ENCODE measurements at places on chromosomes 12 and 14.

DNA sequence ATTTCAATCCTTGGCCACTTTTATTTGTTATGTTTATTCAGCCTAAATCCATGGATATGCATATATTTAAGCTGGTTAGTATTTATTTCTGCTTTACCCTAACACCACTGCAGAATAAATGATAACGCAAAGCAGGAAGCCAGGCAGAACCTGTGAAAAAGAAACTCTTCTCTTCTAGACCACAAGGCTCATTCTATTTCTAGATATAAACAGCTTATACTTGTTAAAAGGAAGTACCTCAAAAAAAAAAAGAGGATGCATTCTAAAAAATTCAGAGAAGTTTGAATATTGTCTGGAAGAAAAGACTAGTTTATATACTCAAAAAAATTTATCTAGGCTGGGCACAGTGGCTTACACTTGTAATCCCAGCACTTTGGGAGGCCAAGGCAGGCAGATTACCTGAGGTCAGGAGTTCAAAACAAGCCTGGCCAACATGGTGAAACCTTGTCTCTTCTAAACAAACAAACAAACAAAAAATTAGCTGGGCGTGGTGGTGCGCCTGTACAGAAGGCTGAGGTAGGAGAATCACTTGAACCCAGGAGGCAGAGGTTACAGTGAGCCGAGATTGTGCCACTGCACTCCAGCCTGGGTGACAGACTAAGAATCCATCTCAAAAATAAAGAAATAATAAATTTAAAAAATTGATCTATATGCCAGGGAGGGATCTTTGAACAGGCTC, 55.8 kb downstream of the GALNT4 start:
- no peak for DNase-seq

GRCh38 chr14:99774556-99775307, 18.5 kb upstream of the EML1 start:
- no peak for DNase-seq

- DNase-seq, result no peak
Measured at GRCh38 chr12:57471661-57472060, 8.0 kb downstream of the ARHGAP9 start.

DNA sequence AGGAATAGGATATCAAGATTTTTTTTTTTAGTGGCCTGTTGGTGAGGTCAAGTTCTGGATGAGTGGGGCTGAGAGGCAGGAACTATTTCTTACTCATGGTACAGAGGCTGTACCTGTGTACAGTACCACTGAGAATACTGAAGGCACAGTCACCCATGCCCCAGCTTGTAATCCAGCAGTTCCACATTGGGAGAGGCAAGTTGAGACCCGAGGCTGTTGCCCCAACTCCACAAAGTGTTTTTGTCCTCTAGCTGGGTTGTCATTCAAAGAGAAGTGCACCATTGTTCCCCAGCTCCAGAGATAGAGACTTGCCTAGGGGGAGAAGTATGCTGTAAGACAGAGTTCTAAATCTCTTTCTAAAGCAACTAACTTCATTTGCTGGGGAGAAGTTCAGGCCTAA, 38.7 kb downstream of the ARID2 start:
- no peak for DNase-seq

GRCh38 chr12:26891704-26892103, 46.1 kb downstream of the INTS13 start:
- no peak for DNase-seq

DNA sequence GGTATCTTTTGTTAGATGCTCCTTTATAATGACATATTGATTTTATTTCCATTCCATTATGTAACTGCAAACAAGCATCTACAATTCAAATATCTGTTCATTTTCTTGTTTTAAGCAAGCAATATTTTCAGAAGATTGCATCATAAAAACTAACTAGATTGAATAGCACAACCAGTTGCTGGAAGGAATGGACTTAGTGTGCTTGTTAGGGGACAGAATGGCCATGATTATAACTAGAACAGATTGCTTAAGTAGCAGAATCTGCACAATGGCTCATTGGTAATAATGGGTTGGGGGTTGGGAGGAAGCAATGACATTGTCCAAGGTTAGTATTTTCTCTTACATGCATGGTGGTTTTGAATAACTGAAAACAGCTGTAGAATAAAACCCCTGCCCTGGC, 939.5 kb downstream of the SLC16A7 start:
- DNase-seq, result no peak

GRCh38 chr12:82437744-82438143, 79.4 kb downstream of the METTL25 start:
- DNase-seq, result no peak

- DNase-seq, result no peak
Measured at GRCh38 chr12:29041621-29042020, 107.5 kb upstream of the FAR2 start.

- no peak for DNase-seq
Measured at GRCh38 chr14:90393966-90394365, 2.9 kb upstream of the CALM1 start.

GRCh38 chr12:2251526-2252209, 198.9 kb downstream of the CACNA1C start:
- no peak for DNase-seq

DNA sequence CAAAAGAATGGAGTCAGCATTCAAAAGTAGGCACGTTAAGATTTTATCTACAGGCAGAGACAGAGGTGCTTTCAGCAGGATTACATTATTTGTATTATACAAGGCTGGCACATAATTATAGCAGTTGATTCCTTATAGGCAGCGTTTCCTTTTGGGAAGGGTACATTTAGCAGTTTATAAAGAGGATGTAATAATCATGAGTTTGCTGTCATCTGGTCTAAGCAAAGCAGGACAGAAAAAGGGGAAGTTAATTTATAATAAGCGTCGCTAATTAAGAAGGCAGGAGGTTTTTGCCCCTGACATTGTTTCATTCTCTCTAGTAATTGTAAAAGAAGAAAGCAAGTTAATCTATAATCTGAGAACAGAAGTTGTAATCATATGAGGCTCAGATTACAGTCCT, 259.9 kb upstream of the MDGA2 start:
- DNase-seq, result no peak

- DNase-seq, result no peak
Measured at GRCh38 chr12:49331380-49332222, 5.4 kb downstream of the C1QL4 start.

DNA sequence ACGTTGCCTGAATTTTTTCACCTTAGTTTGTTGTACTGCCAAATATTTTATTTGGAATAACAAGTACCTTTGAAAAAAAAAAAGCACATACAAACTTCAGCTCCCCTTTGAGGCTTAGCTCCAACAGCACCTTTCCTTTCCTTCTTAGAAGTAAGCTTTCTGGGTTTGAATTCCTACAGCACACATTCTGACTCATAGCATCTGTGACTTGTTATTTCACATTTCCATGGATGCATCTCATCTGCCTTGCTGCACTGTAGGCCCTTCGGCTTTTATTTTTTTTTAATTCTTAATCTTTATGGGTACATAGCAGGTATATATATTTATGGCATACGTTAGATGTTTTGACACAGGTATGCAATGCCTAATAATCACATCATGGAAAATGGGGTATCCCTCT, 7.2 kb downstream of the LGALS3 start:
- no peak for DNase-seq

- no peak for DNase-seq
Measured at GRCh38 chr14:39085933-39086332, 17.1 kb downstream of the SEC23A start.

GRCh38 chr12:109741286-109741969, 27.8 kb downstream of the FAM222A start:
- DNase-seq, result no peak

- DNase-seq, result no peak
Measured at GRCh38 chr12:124426594-124427555, 132.0 kb downstream of the RFLNA start.

- DNase-seq, result no peak
Measured at GRCh38 chr14:31128601-31129526, 78.7 kb downstream of the HECTD1 start.

DNA sequence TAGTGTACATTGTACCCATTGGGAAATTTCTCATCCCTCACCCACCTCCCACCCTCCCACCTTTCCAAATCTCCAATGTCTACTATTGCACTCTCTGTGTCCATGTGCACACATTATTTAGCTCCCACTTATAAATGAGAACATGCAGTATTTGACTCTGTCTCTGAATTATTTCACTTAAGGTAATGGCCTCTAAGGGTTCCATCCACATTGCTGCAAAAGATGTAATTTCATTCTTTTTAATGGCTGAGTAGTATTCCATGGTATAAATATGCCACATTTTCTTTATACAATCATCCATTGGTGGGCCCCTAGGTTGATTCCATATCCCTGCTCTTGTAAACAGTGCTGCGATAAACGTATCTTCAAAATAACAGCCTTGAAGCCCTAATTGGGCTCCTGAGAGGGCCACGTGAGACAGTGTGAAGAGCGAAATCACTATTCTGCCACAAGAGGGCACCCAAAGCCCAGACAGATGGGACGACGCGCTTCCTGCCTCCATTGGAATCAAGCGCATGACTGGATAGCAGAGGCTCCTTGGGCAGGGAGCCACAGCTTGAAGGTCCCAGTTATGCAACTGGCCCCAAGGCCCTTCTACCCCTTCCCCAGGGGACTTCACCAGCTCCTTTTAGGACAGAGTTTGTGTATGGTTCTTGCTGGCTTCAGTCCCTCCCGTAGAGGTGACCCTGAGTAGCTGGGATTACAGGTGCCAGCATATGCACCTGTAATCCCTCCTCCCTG, 21.3 kb upstream of the CD27 start:
- DNase-seq, result no peak

DNA sequence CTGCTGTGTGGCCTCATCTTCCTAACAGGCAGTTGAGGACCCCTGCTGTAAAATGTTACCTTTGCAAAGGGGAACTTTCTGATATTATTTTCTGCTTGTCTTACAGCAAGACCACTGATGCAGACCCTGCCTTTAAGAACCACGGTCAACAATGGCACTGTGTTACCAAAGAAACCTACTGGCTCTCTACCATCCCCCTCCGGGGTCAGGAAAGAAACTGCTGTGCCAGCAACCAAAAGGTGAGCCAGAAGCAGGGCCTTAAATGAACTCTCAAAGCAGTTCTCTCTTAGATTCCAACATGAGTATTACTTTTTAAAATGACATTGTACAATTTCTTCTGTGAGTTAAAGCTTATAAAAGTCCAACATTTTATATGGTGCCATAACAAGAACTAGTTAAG, 72.2 kb downstream of the EML1 start:
- DNase-seq, result no peak

- no peak for DNase-seq
Measured at GRCh38 chr14:105331575-105332349, 17.2 kb downstream of the PACS2 start.

GRCh38 chr12:50610171-50610570, 105.4 kb downstream of the DIP2B start:
- DNase-seq, result no peak

GRCh38 chr12:57340104-57340503, 89.1 kb upstream of the STAC3 start:
- no peak for DNase-seq

DNA sequence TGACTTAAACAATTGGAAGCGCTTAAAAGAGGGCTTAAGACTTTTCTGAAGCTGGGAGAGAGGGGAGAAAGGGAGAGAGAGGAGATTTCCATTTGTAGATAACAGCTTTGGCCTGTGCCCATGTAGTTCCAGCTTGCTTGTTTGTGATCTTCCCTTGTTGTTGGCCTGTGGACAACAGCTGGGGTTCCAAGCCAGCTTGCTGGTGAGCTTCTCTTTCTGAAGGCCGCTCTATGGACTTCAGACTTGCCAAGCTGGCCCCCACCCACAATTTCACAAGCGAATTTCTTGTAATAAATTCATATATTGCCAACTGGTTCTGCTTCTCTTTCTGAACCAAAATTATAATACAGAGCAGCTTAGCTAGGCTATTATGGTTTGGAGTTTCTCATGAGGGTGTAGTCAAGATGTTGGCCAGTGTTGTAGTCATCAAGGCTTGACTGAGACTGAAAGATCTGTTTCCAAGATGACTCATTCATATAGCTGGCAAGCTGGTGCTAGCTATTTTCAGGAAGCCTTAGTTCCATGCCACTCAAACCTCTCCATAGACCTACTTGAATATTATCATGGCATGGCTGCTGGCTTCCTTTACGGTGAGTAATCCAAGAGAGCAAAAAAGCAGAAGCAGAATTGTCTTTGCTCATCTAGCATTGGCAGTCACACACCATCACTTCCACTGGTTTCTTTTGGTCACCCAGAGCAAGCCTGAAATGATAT, 89.4 kb downstream of the ATP23 start:
- DNase-seq, result no peak

GRCh38 chr12:22529281-22530060, 14.9 kb downstream of the C2CD5 start:
- no peak for DNase-seq

DNA sequence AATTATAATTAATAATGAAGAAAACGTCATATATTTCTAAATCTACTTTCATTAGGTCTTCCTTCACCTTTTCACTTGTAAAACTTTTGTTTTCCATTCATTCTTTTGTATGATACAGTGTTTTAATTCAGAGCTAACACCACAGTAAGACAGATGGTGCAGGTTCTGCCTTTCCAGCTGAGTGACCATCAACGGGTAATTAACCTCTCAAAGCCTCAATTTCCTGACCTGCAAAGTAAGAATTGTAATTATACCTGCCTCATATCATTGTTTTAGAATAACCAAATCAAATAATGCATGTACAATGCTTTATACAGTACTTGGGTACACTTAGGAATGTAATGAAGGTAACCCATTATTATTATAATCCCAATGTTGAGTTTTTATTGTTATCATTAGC, 157.6 kb downstream of the FOXA1 start:
- DNase-seq, result no peak

GRCh38 chr12:71014180-71014785, 93.7 kb upstream of the PTPRR start:
- DNase-seq, result no peak

DNA sequence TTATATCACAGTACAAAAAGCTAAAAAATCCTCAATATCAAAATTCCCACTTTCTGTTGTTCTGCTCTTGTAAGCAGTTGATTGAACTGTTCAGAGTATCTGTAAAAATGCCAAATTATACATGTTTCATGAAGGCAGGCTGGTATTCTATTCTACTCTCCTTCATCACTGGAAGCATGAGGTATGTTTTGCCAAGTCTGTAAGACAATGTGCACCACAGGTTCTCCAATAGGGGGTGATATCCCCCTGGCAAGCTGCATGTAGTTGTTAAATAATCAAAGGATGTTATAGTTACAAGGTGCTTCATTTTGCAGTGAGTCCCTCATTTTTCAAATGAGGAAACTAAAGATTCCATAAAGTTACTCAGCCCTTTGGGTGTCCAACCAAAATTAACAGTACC, 15.1 kb upstream of the NEK9 start:
- no peak for DNase-seq

Data from esophagus squamous epithelium (tissue), 5 donors.